ENCODE measurements at places on chromosomes 1 and 21.
A peak's percentile ranks its signal among the peaks of the same experiment; 100 is the strongest.

GRCh38 chr21:45108808-45109781, 34.7 kb downstream of the ADARB1 start:
- no peak for DNase-seq

GRCh38 chr1:230390371-230390770, 35.8 kb downstream of the PGBD5 start:
- no peak for DNase-seq

GRCh38 chr1:151912973-151913372, 3.7 kb upstream of the THEM4 start:
- DNase-seq: no peak

DNA sequence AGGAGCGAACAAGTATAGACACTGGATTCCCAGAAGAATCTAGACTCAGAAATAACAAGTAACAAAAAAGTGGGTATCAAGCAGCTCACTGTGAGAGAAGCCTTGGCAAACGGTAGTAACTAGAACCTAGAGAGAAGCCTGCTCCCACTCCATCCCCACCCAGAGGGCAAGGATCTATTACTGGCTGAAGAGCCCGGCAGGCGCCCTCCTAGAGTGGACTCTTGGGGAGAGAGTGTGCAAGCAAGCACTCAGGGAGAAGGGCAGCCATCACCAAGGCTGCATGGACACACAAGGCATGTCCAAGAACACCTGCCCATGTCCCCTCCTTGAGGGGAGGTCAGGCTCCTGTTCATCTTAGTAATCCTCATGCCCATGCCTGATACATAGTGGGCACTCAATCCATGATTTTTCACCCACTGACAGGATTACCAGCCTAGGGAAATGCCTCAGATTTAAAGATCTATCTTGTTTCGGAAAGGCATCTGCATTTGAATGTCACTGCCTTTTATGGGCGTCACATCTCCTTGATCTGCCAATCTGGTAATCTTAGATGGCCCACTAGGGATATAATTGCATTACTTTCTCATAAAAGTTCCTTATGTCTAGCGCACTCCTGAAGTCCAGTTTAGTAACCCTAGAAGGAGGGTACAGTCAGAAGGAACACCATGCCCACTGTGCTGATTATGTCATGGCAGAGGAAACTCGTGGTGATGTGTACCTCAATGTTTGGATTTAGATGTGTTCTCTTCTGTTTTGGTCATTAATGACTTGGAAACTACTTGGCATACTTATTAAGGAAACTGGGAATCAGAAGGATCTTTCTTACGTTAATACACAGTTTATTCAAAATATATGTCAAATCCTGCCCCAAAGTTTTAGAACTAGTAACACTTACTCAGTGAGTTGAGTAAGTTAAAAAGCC, 14.4 kb downstream of the CNN3 start:
- no peak for DNase-seq

GRCh38 chr1:186420311-186420710, 40.6 kb downstream of the PDC start:
- no peak for DNase-seq

- peak; percentile 77 for DNase-seq
Observed at GRCh38 chr1:153573351-153573750, 7.7 kb upstream of the S100A2 start.

- DNase-seq: no peak
Observed at GRCh38 chr1:164617377-164618201, 58.6 kb downstream of the PBX1 start.

- DNase-seq: no peak
Observed at GRCh38 chr1:243970077-243970476, 81.0 kb upstream of the ZBTB18 start.

- DNase-seq: no peak
Observed at GRCh38 chr1:59917785-59918180, 8.8 kb downstream of the CYP2J2 start.

- no peak for DNase-seq
Observed at GRCh38 chr1:20148571-20149500, 9.7 kb downstream of the PLA2G2F start.

All from inflammatory macrophage treated with lipopolysaccharide for 4 hours (primary cell).